Sigmoid colon (tissue), 7 donors: ENCODE measurements at places on chromosomes 1 and 21. TPM values are rescaled to one million over a fixed set of nuclear protein-coding genes. Genes with fewer than 3 reads are reported as not detected.

Gene ITSN1
- 41.0 TPM for total RNA-seq

- no peaks in the 10 kb centered on the region for H3K4me1 ChIP-seq
- H3K36me3 ChIP-seq: no peaks in the 10 kb centered on the region
- no peak overlapping the region for H3K27ac ChIP-seq
- H3K4me3 ChIP-seq: no peak overlapping the region
Observed at GRCh38 chr21:22164912-22165311, 1166.7 kb downstream of the NCAM2 start.

GRCh38 chr1:62588000-62588399 is 9.3 kb upstream of the ANGPTL3 start:
- no peak overlapping the region for H3K27ac ChIP-seq
- H3K27me3 ChIP-seq: no peaks in the 10 kb centered on the region
- no peak for DNase-seq

- H3K36me3 ChIP-seq: no peaks in the 10 kb centered on the region
- H3K27me3 ChIP-seq: no peaks in the 10 kb centered on the region
- no peak overlapping the region for H3K4me3 ChIP-seq
- peak overlapping the region; percentile 61 for H3K27ac ChIP-seq
Observed at GRCh38 chr1:168945870-168946269, 160.6 kb upstream of the ATP1B1 start.

GRCh38 chr1:934991-935750 is 11.4 kb downstream of the SAMD11 start:
- no peak overlapping the region for H3K27ac ChIP-seq
- DNase-seq: no peak
- H3K36me3 ChIP-seq: no peaks in the 10 kb centered on the region
- H3K4me3 ChIP-seq: no peak overlapping the region
- peaks cover 79% of the 10 kb centered on the region for H3K27me3 ChIP-seq

DNA sequence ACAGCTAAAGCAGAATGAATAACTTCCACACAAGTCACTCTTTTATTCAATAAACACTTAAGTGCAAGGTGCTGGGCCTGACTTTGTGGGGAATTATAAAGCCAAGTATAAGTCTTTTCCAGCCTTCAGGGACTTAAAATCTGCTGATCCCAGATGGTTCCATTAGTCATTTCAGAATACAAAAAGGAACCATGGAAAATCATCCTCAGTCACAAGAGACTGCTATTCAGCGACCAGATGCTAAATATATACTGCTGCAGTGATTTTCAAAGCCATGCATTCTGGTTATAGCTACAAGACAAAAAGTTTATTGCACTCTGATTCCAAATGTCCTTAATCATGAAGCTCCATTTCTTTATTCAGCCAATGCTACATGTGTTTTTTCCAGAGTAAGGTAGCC is 25.7 kb downstream of the GLMN start:
- H3K4me1 ChIP-seq: no peaks in the 10 kb centered on the region
- no peaks in the 10 kb centered on the region for H3K27me3 ChIP-seq
- no peak for DNase-seq
- no peak overlapping the region for H3K4me3 ChIP-seq

GRCh38 chr1:233393926-233394680 is 66.6 kb downstream of the MAP3K21 start:
- no peak overlapping the region for H3K4me3 ChIP-seq
- H3K27me3 ChIP-seq: no peaks in the 10 kb centered on the region
- H3K27ac ChIP-seq: no peak overlapping the region
- H3K36me3 ChIP-seq: no peaks in the 10 kb centered on the region
- H3K4me1 ChIP-seq: no peaks in the 10 kb centered on the region
